ENCODE measurements at places on chromosomes 4 and X.

- DNase-seq = no peak
Observed at GRCh38 chrX:107541244-107541643, 87.1 kb upstream of the PRPS1 start.

GRCh38 chrX:107709266-107709806 lies 66.3 kb downstream of the TSC22D3 start:
- DNase-seq = no peak

- DNase-seq = no peak
Observed at GRCh38 chr4:67328393-67328792, 216.9 kb downstream of the CENPC start.

DNA sequence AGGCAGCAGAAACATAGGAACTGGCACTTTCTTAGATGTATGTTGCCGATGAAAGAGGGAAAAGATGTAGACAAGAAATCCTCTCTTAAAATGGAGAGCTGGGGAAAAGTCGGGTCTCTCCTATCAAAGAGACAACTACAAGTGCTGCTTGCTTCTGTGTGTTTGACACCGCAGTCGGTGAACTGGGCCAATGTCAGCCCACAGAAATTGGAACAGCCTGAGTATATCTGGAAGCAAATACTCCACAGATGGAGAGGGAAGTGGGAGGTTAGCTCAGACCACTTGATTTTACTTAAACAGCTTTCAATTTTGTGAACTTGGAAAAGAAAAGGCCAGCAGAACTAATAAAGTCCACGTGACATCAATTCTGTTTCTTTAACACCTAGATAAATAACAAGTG lies 230.9 kb upstream of the FAT1 start:
- no peak for DNase-seq

DNA sequence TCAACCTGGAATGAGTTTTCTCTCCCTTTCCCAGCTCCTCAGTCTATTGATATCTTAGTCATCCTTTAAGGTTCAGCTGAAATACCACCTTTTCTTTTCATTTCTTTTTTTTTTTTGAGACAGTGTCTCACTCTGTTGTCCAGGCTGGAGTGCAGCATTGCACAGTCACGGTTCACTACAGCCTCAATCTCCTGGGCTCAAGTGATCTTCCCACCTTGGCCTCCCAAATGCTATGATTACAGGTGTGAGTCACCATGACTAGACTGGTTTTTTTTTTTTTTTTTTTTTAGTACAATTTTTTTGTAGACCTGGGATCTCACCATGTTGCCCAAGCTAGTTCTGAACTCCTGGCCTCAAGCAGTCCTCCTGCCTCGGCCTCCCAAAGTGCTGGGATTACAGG lies 28.9 kb downstream of the AFF1 start:
- no peak for DNase-seq

- DNase-seq = no peak
Observed at GRCh38 chrX:37331546-37331945, 17.6 kb upstream of the PRRG1 start.

- no peak for DNase-seq
Observed at GRCh38 chrX:77070202-77070918, 376.8 kb upstream of the FGF16 start.

- DNase-seq = no peak
Observed at GRCh38 chrX:154749856-154750255, 1.0 kb downstream of the GAB3 start.

DNA sequence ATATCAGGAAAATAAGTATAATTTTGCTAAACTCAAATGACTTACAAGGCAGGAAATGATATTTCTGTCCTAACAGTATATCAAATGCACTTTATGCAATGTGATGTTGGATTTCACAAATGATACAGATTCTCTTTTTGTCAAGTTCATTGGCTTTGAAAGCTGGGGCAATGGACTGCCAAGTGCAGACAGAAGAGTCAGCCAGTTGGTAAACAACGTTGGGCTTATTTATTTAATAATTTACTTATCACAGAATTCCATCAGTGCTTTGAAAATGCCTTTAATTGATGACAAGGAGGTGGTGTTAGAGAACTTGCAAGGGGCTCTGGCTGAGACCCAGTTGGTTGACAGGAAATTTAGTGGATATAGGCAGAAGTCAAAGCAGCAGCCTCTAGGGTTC lies 79.9 kb upstream of the ADGRG2 start:
- DNase-seq = no peak

DNA sequence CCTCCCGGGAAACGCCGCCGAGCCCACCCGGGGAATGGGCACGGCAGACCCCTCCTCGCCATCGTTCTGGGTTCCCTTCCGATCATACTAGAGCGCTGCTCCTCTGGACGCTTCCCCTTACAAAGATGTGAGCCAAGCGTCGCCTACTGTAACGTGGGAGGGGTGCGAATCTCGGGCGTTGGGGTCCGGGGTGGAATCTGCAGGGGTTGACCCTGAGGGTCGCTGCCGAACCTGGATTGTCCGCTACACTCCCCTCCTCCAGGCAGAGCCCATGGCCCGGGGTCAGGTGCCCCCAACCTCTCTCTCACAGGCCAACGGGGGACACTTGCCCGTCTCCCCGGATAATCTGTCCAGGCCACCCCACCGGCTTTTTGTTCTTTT lies 13.8 kb downstream of the BCOR start:
- no peak for DNase-seq

DNA sequence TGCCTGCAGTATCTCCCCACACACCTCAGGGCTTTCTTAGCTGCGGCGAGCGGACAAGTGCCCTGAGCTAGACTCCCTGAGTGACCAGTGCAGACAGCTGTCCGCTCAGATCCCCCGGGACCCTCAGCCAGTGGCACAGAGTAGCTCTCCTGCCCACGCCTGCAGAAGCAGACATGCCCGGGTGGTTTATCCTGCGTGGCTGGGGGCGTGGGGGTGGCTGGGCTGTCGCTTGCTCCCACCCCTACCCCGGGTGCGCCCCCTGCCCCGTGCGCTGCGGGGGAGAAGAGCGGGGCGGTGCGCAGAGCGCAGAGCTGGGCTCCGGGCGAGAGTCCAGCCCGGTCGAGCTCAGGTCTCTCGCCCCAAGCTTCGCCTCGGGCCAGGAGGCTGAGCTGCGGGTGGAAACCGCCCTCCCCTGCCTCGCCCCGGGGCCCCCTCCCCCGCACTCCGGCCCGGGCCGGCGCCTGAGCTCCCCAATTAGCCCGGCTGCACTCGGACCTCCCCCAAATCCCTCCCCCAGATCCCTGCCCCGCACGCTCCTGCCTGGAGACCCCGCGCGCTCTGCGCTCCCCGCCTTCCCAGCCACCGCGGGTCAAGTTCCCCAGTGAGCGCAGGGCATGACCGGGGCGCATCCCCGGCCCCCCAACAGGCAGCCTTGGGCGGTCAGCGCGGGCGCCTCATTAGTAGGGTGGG lies 11.7 kb upstream of the SHOX start:
- DNase-seq = no peak

- no peak for DNase-seq
Observed at GRCh38 chr4:56240554-56241174, 146.6 kb downstream of the AASDH start.

DNA sequence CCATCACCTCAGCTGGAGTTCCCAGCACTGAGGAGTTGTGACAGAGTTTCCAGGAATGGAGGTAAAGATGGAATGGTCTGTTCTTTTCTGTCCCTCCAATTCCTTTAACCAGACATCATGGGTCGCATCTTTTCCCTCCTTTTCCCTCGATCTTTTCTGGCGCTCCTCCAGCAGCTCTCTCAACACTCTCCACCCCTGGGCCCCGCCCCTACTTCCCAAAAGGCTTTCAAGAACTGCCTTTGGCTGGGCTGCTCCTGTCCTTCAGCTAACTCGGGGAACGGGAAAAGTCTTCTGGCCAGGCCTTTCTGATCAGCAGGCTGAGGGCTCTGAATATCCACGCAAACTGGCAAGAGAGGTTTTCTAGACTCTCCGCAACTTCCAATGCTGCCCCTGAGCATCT lies 34.0 kb downstream of the UTP14A start:
- DNase-seq = no peak

GRCh38 chr4:143616771-143617170 lies 83.7 kb downstream of the FREM3 start:
- no peak for DNase-seq

DNA sequence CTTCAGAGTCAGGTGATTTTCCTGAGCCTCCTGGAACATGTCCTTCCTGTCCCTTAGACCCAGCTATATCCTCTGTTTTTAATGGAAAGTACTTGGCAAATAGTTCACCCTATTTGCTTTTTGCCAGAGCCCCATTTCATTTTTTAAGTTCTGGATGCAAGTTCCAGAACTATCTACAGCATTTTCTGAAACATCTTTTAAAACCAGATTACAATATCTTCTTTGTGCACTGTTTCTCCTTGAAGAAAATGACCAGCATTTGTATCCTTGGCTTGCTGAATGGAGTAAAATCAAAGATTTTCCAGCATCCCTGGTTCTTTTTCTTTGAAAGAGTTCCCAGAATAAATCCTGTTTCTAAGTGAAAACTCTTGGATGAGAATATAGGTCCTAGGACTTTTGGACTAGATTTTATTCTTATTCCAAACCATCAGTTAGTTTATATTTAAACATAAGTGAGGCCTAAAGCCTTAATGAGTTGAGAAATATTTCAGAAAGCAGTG lies 224.3 kb downstream of the ANK2 start:
- DNase-seq = no peak

- no peak for DNase-seq
Observed at GRCh38 chr4:132332932-132333723, 816.0 kb upstream of the PCDH10 start.

DNA sequence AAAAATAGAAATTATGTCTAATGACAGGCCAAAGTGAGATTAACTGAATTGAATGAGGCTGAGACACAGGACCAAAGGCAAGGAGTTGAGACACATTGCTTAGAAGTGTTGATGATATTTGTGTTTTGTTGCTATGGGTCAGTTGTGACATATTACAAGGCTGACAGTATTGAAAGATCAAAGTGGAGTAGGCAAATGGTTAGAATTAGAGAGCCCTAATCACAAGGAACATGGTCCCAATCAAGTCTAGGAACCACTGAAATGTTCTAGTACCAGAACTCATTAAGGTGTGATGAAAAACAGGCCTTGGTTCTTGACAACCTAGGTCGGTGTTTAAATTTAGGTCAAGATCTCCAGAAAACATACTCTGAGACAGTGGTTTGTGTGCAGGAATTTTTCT lies 896.3 kb upstream of the HS3ST1 start:
- DNase-seq = no peak

GRCh38 chrX:149982310-149982709 lies 44.0 kb upstream of the EOLA2 start:
- DNase-seq = no peak

DNA sequence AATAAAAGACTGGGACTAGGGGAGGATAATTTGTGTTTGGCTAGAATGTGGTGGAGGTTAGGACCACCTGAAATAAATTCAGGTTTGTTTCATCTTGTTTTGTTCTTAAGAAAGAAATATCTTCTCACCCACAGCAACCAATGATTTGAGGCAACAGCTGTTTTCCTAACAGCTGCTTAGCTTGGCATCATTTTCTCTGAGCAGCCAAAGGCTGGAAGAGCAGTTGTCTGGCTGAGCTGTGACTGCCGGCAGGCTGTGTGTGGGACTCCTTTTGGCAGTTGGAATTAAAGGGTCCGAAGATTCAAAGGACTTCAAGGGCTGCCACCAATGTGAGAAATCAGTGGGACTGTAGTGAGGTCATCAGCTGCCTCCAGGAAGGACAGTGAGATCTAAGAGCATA lies 5.0 kb downstream of the TRIM75 start:
- no peak for DNase-seq

DNA sequence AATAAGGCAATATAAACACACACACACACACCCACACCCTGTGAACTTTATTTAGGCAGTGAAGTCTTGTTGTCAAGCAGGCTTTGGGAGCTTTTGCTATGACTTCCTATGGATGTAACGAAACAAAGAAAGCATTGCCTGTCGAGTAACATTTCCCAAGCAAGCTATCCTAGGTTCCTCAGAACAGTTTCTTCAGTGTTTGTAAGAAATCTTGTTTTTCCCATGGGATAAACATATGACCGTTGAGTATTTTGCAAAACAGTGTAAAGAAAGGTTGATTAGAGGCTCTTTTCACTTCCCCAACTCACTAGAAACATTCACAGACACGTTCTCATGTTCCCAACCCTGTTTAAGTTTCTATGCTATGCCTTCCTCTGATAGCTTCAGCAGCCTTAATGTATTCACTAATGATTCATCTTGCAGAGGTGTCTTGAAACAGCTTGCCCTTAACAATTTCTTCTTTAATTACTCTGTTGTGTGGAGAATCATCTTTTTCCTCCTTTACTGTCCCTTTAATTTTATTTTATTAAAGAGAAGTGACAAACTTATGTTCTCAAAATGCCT lies 1947.1 kb upstream of the TENM3 start:
- no peak for DNase-seq

GRCh38 chr4:187235456-187236170 lies 512.0 kb upstream of the FAT1 start:
- DNase-seq = peak; percentile 5

- no peak for DNase-seq
Observed at GRCh38 chrX:53678667-53679066, 7.9 kb downstream of the HUWE1 start.

GRCh38 chrX:150436195-150436594 lies 73.1 kb downstream of the MAMLD1 start:
- no peak for DNase-seq

DNA sequence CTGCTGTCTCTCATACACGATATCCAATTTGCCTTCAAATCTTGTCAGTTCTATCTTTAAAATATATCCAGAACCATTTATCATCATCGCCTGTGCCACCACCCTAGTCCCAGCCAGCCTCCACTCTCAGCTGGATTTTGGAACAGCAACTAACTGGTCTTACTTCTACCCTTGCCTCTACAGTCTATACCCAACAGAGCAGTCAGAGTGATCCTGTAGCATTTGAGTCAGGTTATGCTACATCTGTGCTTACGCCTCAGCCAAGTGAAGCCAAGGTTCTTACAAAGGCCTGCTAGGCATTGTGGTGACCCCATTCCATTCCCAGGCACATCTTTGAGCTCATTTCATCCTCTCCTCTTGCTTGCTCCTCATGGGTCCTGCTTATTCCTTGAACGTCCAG lies 95.7 kb upstream of the ACSL1 start:
- no peak for DNase-seq

- DNase-seq = no peak
Observed at GRCh38 chr4:163164110-163164509, 2.6 kb downstream of the NAF1 start.

GRCh38 chrX:97538745-97539144 lies 655.0 kb downstream of the RPA4 start:
- DNase-seq = no peak

DNA sequence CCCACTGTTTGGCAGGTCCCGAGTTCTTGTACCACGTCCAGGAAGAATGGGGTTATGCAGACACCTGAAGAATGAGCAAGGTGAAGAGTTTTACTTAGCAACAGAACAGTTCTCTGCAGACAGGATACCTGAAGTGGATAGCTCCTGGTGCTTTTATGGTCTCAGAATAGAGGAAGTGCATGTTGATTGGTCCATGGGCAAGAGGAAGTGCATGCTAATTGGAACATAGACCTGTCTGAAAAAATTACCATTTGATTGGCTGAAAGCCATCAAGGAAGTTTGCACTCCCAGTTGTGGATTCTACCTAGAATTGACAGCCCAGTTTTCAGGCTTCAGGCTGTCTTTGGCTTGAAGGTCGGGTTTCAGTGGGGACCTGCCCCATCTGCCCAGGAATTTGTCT lies 887.5 kb downstream of the FAT4 start:
- DNase-seq = no peak

GRCh38 chrX:45524296-45524695 lies 323.6 kb upstream of the DIPK2B start:
- no peak for DNase-seq

Data from nucleus accumbens (tissue), 56 donors.